ENCODE measurements at places on chromosomes 1 and 21. TPM values are rescaled to one million over a fixed set of nuclear protein-coding genes. Genes with fewer than 3 reads are reported as not detected.

DNA sequence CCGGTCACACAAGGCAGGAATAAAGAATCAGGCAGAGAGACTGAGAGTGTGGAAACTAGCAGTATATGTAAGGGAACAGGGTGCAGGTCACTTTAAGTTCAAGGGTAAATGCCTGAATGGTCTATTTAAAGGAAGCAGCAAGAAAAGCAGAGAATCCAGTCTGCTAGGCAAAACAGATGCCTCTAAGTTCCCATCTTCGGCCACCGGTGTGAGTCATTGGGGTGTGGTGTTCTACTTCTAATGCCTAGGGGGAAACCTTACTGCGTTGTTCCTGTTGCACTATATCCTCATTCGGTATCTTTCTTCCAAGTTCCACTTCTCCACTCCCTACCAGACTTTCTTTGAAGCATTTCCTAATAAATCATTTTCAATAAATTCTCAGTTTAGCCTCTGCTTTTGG lies 259.9 kb downstream of the HHIPL2 start:
- ATAC-seq: peak; percentile 99

- ATAC-seq: no peak
Observed at GRCh38 chr21:41901099-41901498, 22.0 kb upstream of the PRDM15 start.

- no peak for ATAC-seq
Observed at GRCh38 chr1:172929006-172929405, 121.7 kb downstream of the TNFSF18 start.

GRCh38 chr1:54318246-54318814 lies 87.9 kb downstream of the SSBP3 start:
- no peak for ATAC-seq

DNA sequence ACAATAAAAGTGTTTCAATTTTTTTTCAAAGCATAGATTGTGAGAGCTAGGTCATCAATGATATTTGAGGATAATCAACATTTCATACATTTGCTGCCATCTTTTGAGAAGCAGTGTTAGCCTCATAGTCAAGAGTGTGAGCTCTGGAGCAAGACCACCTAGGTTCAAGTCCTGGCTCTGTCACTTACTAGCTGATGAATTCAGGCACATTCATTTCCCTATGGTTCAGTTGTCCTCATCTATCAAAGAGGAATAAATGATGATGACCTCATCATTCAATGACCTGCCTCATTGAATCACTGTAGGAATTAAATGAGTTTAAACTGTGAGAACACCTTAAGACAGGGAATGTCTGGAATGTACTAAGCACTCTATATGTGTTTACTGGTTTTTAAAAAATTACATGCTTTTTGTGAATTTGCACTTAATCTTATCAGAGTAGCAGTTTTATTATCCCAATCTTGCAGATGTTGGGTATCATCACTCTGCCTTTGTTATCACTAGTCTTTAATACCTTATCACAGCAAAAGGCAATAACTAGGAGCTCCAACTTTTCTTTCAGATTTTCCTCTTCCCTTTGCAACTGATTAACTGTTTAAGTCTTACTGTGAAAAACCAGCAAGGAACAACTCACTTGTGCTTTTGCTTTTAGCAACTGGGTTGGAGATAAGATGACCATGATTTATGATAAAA lies 47.4 kb downstream of the SLC30A10 start:
- no peak for ATAC-seq

DNA sequence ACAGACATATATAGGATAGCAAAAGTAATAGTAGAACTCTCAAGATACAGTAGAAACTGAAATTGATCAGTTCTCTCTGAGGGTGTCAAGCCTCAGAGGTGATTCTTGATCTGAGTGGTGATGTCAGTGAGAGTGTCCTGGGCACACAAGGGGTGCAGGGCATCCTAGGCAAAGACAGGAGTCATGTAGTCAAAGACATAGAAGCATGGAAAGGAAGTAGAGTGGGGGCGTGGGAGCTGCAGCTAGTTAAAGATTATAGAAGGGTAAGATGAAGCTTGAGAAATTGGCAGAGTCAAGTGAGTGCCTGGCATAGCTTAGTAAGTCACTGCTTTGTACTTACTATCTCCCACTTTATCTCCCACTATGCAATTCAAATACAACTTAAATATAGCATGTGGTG lies 22.8 kb downstream of the CDC7 start:
- no peak for ATAC-seq

KIF2C gene
- total RNA-seq: 15.2 TPM
